ENCODE measurements at places on chromosomes 6 and 20.

GRCh38 chr20:49471397-49471796 lies 11.1 kb downstream of the KCNB1 start:
- no peak for DNase-seq

DNA sequence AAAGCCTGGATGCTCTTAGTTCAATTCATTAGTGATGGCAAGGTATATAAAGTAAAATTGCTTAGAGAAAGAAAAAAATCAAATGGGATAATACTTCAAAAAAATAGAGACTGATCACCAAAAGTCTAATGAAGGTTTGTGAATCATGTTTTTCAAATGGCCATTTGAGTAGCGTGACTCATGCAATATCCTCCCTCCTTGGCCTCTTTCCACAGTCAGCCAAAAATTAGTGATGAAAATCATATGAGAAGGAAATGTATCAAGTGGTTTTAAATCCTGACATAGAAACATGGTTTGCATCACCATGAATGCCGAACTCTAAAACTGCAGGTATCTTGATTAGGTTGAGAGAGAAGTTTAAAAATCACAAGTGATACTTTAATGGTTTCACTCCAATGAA lies 1.2 kb upstream of the COL19A1 start:
- DNase-seq: no peak

DNA sequence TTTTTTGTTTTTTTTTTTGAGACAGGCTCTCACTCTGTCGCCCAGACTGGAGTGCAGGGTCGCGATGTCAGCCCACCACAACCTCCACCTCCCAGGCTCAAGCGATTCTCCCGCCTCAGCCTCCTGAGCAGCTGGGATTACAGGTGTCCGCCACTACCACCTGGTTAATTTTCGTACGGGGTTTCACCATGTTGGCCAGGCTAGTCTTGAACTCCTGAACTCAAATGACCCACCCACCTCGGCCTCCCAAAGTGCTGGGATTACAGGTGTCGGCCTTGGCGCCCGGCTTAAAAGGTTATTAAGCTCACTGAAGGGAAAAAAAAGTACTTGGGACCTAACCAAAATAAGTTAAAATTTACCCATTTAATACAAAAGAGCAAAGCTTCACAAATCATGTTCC lies 1.9 kb downstream of the TCFL5 start:
- no peak for DNase-seq

GRCh38 chr6:66662196-66662595 lies 955.2 kb upstream of the EYS start:
- no peak for DNase-seq

DNA sequence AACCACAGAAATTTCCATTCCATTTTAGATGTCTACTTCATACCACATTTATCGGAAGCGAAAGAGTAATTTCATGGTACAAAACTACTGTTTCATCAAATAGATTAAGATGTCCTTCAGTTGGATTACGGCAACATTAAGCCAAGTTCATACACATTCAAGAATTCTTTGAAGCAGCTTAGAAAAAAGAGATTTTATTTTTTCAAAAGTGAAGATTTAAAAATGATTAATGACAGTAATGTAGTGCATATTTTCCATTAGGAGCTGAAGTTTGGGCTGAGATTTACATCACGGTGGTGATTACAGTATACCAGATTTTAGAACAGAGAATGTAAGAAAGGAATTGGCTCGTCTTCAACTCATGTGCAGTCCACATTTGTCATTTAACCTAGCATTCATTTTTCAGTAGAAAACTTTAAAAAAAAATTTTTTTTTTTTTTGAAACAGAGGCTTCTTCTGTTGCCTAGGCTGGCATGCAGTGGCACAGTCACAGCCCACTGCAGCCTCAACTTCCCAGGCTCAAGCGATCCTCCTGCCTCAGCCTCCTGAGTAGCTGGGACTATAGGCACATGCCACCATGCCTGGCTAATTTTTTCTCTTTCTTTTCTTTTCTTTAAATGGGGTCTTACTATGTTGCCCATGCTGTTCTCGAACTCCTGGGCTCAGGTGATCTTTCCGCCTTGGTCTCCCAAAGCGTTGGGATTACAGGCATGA lies 1.9 kb downstream of the SYNJ2 start:
- DNase-seq: no peak

GRCh38 chr20:34792687-34793363 lies 32.6 kb downstream of the NCOA6 start:
- DNase-seq: no peak

DNA sequence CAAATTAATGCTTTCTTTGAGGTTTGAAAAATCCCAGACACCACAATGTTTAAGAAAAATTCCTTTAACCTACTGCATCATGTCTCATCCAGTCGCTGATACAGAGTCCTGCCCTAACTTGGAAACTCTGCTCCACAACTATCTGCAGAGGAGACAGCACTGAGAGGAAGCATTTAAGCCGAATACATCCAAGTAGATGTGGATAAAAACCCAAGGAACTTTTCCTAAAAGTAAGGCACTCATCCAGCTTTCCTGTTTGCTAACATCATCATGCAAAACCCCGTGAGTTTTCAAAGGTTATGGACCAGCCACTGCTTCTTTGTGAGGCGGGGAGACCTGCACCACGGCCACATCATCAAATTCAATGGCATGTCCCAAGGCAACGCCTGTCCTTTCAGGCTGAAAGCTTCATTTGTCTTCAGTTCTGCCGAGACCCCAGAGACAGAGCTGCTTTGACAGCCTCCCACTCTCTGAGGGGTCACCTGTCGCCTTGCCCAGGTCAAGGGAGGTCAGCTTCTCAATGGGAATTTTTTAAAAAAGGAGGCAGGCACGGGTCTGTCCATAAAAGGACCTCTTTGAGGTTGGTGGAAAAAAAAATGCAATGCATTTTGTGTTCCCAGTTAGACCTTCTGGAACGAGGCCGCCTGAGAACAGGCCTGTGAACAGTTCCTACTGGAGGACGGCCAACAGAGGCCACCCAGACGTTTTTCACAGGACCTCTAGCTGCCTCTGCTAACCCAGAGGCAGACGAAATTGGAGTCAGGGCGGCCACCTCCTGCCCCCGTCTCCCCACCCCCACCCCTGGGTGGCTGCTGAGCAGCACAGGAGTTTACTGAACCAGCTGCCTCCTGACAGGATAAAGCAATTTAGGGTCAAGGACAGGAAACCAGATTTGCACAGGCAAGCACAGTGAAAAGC lies 142.5 kb upstream of the HDDC2 start:
- DNase-seq: no peak

DNA sequence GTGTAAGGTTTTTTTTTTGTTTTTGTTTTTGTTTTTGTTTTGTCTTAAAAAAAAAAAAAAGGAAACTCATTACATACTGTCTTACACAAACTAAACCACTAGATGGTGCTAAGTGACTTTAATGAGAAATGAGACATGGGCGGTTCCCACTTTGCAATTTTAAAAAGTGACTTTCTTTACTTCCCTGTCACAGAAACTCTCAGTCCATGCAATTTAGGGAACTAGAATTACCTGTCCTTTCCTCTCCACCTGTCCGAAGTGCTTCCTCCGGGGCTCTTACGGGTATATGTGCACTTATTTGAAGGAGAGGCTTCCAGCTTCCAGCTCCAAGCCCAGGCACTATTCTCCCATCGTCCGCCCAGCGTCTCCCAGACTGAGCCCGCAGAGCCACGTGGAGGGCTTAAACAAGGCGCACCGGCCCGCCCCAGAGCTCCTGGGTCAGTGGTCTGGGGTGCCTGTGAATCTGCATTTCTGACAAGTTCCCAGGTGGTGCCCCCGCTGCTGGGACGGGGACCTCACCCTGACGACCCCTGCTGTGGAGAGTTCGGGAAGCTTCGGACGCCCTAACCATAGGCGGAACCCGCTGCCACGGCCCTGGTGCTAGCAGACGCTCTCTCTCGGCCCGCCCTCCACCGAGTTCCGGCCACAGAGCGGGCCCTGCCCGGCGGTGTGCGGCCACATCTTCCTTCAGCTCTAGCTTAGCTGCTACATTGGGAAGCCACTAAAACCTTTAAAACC lies 26.1 kb downstream of the BFSP1 start:
- DNase-seq: peak; percentile 37

- no peak for DNase-seq
Measured at GRCh38 chr20:22597303-22597702, 12.9 kb upstream of the FOXA2 start.
